Aorta (tissue), 5 donors: ENCODE measurements at places on chromosomes 5 and 9. TPM values are rescaled to one million over a fixed set of nuclear protein-coding genes. Genes with fewer than 3 reads are reported as not detected.

COL5A1 gene
- total RNA-seq, result 108 TPM

SLC22A4 gene
- 5.5 TPM for total RNA-seq

CACNA1B gene
- not detected for total RNA-seq

GLRA1 gene
- not detected for total RNA-seq

BARHL1 gene
- not detected for total RNA-seq
